Stimulated activated CD4-positive, alpha-beta T cell treated with anti-CD3 and anti-CD28 coated beads, Interleukin-4, amount 100 ng/mL, for 4 hours (primary cell): ENCODE measurements at places on chromosomes 4 and X.

- DNase-seq = no peak
Measured at GRCh38 chr4:6888506-6889071, 21.0 kb upstream of the TBC1D14 start.

DNA sequence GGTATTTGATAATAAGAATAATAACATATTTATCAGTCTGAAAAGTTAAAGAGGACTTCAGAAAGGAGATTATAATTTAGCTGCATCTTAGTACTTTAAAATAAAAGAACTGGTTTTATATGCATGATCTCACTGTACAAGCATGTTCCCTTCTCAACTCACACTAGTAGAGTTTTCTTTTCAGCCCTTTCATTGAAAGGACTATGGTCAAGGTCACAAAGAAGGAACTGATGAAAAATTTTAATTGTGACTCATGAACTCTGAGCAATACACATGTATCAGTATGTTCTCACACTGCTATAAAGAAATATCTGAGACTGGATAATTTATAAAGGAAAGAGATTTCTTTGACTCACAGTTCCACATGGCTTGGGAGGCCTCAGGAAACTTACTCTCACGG, 73.7 kb upstream of the NDST4 start:
- DNase-seq = no peak

DNA sequence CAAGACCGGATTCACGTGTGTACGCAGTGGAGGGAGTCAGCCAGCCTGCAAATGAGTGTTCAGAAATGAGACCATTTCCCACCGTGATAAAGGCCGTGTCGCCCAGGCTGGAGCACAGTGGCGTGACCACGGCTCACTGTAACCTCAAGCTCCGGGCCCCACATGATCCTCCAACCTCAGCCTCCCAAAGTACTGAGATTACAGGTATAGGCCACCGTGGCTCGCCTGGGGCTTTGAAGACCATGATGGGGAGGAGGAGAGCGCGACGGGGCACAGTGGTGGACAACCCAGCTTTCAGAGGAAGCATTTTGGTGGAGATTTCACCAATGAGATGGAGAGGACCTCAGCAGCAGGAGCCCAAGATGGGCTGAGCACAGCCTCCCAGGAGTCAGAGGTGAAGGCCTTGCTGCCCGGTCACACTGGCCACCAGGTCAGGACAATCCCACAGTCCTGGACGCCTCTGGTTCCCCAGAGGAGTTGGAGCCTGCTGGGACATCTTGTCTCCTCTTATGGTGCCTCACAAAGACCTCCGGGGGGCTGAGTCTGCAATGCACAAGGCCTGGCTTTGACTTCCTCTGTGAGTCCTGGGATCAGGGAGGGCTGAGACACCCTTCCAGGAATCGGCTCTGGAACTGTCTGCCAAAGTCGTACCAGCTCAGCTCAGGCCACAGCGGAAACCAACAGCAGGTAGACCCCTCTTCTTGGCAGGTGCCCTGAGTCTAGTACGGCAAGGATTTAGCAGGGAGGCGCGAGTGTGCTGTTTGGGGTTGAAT, 22.4 kb upstream of the MXD4 start:
- no peak for DNase-seq

DNA sequence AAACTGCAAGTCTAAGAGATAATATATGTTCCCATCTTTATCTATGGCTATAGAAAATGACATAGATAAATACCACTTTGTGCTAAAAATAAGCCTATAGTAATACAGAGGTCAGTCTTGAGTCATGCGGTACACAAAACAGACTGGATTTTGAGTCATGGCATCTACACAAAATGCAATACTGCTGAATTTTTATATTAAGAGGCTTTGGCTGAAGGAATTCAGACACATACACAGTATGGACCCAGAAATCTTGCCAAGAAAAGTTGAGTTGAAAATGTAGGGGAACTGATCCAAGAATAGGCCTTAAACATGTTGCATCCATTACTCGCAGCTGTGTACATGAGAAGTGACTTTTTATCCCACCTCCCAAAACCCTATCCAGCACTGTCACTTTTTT, 184.4 kb downstream of the TENM3 start:
- DNase-seq = no peak

DNA sequence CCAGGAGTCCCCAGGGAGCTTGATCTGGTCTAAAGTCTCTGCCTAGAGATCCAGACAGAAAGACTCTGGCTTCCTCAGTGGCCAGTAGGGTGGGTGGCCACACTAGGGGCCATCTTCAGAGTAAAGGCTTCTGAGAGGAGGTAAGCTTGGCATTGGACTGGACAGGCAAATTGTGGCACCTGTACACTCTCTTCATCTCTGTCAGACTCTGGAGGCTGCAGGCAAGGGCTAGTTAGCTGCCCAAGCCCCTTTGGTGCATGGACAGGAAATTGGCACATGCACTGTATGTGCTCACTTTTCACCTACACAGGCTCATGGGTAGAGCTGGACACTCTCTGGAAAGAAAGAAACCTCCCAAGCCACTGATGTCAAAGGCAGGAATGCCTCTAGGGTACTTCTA, 142.8 kb downstream of the PJA1 start:
- no peak for DNase-seq

DNA sequence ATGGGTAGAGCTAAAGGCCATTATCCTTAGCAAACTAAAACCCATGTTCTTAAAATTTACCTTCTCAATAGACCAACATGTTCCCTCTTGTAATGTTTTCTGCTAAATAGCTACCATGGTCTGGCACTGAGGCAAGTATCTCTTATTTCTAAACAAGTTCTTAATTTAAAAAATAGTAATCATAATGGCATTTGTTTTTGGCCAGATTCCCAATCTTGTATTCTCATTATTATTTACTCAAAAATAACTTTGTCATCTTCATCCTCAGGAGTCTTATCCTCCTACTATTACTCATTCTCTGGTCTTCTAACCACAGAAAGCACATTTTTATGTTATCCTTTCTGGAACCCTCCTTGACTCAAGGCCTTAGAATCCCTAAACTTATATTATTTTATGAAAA, 931.2 kb downstream of the CCSER1 start:
- no peak for DNase-seq

- DNase-seq = no peak
Measured at GRCh38 chr4:133014473-133015135, 134.5 kb upstream of the PCDH10 start.

GRCh38 chrX:130106071-130106470, 4.2 kb downstream of the ELF4 start:
- DNase-seq = no peak

DNA sequence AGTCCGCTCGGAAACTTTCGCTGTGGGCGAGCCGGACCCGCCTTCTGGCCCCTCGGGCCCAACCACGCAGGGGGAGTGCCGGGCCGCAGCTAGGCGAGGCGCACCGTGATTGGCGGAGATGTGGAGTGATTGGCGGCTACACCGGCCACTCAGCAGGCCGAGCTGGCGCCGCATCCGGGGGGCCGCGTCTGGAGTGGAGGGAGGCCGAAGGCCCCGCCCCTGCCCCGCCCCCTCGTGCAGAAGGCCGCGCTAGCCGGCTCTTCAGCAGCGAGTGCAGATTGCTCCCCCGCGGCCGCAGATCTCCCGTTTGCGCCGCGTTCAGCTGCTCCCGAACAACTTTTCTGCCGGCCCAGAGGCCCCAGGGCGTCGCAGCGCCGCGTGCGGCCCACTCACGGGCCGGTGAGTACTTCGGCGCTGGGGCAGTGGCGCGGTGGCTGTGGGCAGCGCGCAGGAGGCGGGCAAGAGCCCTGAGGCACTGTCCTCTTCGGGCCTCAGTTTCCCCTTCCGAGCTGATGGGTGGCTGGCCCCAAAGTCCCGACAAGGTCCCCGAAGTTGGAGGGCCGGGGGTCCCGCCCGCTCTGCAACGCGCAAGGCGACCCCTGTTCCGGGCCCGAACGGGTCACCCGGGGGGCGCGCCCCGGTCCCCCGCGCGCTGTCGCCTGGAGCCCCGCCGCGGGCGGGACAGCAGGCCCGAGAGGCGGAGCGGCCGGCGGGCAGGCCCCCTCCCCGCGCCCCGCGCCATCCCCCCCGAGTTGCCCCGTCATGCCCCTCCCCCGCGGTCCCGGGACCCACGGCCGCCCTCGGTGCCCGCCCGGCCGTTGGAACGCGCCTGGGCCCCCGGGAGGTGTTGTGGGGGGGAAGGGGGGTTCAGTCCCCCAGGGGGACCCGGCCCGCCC, at the start of gene WFS1:
WFS1 (plus strand) TSS at position 235 of the 896 bp plus-strand sequence. CDS start 7,606 bp downstream, outside the sequence.
- DNase-seq = peak; percentile 95

DNA sequence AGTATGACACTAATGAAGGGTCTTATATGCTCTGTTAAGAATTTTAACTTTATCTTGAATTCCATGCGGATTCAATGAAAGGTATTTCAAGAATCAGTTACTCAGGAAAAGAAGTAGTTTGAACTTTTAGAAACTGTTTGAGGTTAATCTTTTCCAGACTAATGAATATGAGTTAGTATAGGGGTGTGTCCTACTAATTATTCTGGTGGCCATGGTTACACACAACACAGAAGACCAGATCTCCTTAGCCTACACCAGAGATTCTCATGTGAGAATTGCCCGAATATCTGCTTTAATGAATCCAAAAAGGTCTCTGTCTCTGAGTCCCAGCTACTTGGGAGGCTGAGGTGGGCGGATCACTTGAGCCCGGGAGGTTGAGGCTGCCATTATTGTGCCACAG, 100.4 kb downstream of the MMRN1 start:
- DNase-seq = no peak

GRCh38 chrX:95974890-95975289, 709.8 kb upstream of the DIAPH2 start:
- DNase-seq = no peak

DNA sequence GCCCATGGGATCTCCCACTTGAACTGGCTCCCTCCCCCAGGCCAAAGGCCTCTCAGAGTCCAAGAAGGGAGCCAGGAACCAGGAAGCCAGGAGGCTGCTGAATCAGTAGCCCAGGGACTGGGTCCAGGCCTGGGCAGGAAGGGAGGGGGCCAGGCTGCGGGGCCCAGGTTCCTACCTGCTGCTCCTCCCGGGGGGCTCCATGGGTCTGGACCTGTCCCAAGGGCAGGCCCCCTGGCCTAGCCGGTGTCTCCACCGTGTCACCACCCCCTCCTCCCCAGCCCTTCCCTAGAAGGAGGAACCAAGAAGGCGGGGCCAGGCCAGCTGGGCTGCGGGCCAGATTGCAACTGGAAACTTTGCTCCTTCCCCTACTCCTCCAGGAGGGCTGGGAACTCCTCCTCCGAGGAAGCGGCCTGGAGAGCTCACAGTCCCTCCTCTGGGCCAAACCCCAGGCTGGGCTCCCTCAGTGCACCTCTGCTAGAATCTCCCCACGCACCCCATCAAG, at the start of gene IQSEC2:
IQSEC2 (minus strand) TSS at position 264 of the 502 bp plus-strand sequence.
- no peak for DNase-seq

DNA sequence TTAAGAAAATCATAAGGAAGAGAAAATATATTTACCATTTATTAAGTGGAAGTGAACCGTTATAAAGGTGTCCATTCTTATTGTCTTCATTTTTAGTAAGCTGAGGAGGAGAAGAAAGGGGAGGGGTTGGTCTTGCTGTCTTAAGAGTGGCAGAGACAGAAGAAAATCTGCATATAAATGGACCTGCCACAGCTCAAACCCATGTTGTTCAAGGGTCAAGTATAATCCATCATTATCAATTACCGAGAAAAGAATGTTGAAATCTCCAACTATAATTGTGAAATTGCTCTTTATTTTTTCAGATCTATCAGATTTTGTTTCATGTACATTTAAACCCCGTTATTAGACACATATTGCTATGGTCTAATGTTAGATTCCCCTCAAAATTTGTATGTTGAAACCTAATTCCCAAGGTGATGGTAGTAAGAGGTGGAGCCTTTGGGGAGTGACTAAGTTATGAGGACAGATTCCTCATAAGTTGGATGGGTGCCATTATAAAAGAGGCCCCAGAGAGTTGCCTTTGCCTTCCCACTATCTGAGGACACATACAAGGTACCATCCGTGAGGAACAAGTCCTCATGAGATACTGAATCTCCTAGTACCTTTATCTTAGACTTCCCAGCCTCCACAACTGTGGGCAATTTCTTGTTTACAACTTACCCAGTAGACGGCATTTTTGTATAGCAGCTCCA, 58.5 kb upstream of the SMAD1 start:
- DNase-seq = no peak

GRCh38 chr4:27293831-27294230, 433.2 kb downstream of the STIM2 start:
- DNase-seq = no peak
